Activated T-cell treated with anti-CD3 and anti-CD28 coated beads, Interleukin-2, amount 50 U/mL, for 4 hours (primary cell): ENCODE measurements at places on chromosomes 1 and 21. TPM values are rescaled to one million over a fixed set of nuclear protein-coding genes. Genes with fewer than 3 reads are reported as not detected.

Gene AIRE
- total RNA-seq, result not detected

Gene ICOSLG
- total RNA-seq, result 2.4 TPM

Gene CD5L
- total RNA-seq, result not detected

Gene KRTAP10-5
- total RNA-seq, result not detected

Gene CFHR5
- not detected for total RNA-seq

- DNase-seq, result no peak
Measured at GRCh38 chr1:181310560-181310959, 172.8 kb upstream of the CACNA1E start.

GRCh38 chr1:31583995-31584868, 7.9 kb downstream of the TINAGL1 start:
- no peak for DNase-seq
